ENCODE measurements at places on chromosomes 3 and 15. TPM values are rescaled to one million over a fixed set of nuclear protein-coding genes. Genes with fewer than 3 reads are reported as not detected.

DNA sequence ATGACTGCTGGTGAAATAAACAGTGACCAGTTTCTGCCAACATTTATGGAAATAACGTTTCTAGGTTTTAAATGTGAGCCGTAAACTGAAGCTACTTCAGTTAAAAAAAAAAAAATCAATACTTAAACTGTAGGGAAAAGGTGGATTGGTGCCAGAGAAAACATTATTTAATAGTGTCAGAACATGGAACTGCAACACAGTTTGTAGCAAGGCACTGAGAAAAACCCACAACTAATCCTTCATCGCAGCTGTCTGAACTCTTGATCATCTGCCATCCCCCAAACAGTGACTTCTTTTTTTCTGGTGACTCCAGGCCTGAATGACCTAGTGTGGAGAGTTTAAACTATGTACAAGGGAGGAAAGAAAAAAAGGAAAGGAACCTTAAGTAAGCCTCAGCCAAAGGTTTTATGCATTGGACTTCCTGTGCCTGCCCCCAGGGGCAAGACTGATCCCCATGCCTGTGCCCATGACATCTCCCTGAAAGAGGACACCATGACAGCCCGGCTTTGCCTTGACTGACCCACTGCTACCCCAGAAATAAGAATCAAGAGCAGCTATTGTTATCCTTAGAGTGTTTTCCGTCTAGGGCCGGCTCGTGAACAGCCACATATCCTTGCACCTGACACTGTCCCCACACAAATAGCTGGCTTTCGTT, 33.1 kb downstream of the CRTAP start:
- H3K27ac ChIP-seq = no peak overlapping the region
- no peaks in the 10 kb centered on the region for H3K4me1 ChIP-seq
- peaks cover 2% of the 10 kb centered on the region for H3K27me3 ChIP-seq
- peaks cover 7% of the 10 kb centered on the region for H3K36me3 ChIP-seq

DNA sequence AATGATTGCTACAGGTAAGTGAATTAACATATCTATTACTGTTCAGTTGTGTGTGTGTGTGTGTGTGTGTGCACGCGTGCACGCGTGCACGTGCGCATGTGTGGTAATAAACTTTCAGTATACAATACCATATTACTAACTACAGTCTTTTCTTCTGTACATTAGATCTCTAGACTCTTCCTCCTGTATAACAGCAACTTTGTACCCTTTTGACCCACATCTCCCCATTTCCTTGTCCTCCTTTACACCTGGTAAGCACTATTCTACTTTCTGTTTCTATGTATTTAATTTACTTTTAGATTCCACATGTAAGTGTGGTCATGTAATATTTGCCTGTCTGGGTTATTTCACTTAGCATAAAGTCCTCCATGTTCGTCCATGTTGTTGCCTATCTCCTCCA, 29.1 kb upstream of the GOLIM4 start:
- H3K4me1 ChIP-seq = no peaks in the 10 kb centered on the region
- DNase-seq = no peak

DNA sequence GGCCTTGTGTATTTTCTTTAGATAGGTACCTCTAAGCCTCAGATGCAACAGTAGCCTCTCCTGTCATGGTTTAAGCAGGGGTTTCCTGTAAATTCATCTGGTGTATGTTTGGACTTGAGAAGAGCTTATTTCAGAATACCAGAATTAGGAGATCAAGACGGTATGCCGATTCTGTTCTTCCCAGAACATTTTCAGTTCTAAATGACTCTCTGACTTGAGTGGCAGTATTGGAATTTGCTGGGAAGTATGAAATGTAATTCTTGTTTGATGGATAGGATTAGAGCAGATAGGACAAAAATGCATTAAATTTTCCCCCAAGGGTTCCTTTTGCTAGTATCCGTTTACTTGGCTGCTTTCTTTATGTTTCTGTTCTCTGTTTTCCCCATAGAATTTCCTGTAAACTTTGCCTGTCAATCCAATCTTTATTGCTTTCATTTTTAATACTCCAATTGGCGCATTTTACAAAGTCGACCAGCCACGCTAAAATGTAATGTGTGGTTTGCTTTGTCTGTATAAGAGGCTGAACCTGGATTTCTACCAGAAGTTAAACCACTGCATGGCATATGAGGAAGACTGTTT, 612.2 kb downstream of the RBMS3 start:
- no peak overlapping the region for H3K27ac ChIP-seq
- DNase-seq = no peak
- H3K27me3 ChIP-seq = peaks cover 5% of the 10 kb centered on the region
- H3K36me3 ChIP-seq = no peaks in the 10 kb centered on the region

- H3K27ac ChIP-seq = peak overlapping the region; percentile 90
- peaks cover 79% of the 10 kb centered on the region for H3K4me1 ChIP-seq
- H3K27me3 ChIP-seq = no peaks in the 10 kb centered on the region
- peak; percentile 53 for DNase-seq
These were observed 817 bp downstream of the USP3 start for GRCh38 chr15:63504979-63505841.

- H3K4me3 ChIP-seq = no peak overlapping the region
- peaks cover 30% of the 10 kb centered on the region for H3K36me3 ChIP-seq
- H3K27me3 ChIP-seq = no peaks in the 10 kb centered on the region
- peak; percentile 19 for DNase-seq
- peaks cover 19% of the 10 kb centered on the region for H3K4me1 ChIP-seq
- no peak overlapping the region for H3K27ac ChIP-seq
These were observed 42.1 kb downstream of the VGLL4 start for GRCh38 chr3:11601446-11602238.

DNA sequence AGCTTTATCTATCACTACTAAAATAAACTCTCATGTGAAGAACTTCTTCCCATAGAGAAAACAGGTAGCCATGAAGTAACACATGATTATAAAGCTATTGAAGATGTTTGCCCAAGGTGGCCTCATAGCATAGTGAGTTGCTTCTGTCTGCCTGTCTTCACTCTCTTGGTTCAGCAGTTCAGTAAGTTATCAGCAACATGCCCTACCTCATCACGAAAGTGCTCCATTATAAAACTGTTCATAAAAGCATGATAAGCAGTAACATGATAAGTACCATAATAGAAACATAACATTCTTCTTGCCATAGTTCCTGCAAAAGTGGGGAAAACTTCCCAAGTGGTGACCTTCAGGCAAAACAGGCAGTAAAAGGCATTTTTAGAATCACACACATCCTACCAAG, 45.6 kb downstream of the MRPL3 start:
- H3K36me3 ChIP-seq = peaks cover 18% of the 10 kb centered on the region
- no peak overlapping the region for H3K27ac ChIP-seq
- H3K4me3 ChIP-seq = no peak overlapping the region
- DNase-seq = no peak
- H3K27me3 ChIP-seq = no peaks in the 10 kb centered on the region
- H3K4me1 ChIP-seq = no peaks in the 10 kb centered on the region

GRCh38 chr3:115520651-115521245, 102.6 kb upstream of the GAP43 start:
- no peaks in the 10 kb centered on the region for H3K36me3 ChIP-seq
- peaks cover 10% of the 10 kb centered on the region for H3K27me3 ChIP-seq
- no peak overlapping the region for H3K4me3 ChIP-seq
- DNase-seq = no peak
- peaks cover 5% of the 10 kb centered on the region for H3K4me1 ChIP-seq
- no peak overlapping the region for H3K27ac ChIP-seq

- DNase-seq = no peak
- H3K27me3 ChIP-seq = no peaks in the 10 kb centered on the region
- H3K4me3 ChIP-seq = no peak overlapping the region
- peaks cover 33% of the 10 kb centered on the region for H3K36me3 ChIP-seq
These were observed 52.3 kb downstream of the GLB1 start for GRCh38 chr3:33044676-33045075.

DNA sequence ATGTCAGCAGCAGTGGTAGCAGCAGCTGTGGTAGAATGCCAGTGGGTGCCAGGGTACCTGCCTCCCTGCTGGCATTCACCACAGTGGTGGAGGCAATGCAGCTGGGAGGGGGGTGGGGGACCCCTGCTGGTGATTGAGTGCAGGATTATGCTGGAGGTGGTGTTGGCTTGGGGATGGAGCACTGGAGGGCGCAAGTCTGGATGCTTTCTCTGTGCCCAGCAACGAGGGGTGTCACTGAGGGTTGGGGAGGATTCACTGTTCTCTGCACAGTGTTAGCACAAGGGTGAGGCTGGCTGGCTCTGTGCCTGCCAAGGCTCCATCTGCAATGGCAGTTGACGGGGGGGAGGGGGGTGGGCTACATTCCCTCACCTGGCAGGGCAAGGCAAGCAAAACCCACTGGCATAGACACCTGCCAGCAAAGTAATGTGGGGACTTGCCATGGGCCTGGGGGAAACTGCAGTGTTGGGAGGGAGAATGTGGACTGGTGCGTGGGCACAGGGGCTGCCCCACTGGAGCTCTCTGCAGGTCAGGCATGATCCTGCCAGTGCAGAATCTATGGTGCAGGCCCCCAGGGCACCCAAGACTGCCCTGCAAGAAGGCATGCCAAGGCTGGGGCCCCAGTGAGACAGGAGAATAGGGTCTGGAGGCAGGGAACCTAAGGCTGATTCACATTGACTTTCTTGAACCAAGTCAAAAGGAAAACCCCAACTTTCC, 64.3 kb downstream of the MINDY4B start:
- no peak overlapping the region for H3K4me3 ChIP-seq
- no peaks in the 10 kb centered on the region for H3K4me1 ChIP-seq
- no peak for DNase-seq
- H3K27me3 ChIP-seq = peaks cover 9% of the 10 kb centered on the region

- no peaks in the 10 kb centered on the region for H3K27me3 ChIP-seq
- H3K4me1 ChIP-seq = no peaks in the 10 kb centered on the region
These were observed 1080.3 kb downstream of the ZPLD1 start for GRCh38 chr3:103515116-103515515.

Gene CCRL2
- 0.81 TPM for total RNA-seq

Gene CNBP
- total RNA-seq = 490 TPM

Gene NPRL2
- 27.7 TPM for total RNA-seq

Gene CLSTN2
- not detected for total RNA-seq
